ENCODE measurements at places on chromosomes 3 and 15.

- DNase-seq = no peak
Observed at GRCh38 chr15:48058371-48058770, 62.4 kb upstream of the SLC24A5 start.

GRCh38 chr3:123949641-123950040 is 11.4 kb downstream of the CCDC14 start:
- no peak for DNase-seq

DNA sequence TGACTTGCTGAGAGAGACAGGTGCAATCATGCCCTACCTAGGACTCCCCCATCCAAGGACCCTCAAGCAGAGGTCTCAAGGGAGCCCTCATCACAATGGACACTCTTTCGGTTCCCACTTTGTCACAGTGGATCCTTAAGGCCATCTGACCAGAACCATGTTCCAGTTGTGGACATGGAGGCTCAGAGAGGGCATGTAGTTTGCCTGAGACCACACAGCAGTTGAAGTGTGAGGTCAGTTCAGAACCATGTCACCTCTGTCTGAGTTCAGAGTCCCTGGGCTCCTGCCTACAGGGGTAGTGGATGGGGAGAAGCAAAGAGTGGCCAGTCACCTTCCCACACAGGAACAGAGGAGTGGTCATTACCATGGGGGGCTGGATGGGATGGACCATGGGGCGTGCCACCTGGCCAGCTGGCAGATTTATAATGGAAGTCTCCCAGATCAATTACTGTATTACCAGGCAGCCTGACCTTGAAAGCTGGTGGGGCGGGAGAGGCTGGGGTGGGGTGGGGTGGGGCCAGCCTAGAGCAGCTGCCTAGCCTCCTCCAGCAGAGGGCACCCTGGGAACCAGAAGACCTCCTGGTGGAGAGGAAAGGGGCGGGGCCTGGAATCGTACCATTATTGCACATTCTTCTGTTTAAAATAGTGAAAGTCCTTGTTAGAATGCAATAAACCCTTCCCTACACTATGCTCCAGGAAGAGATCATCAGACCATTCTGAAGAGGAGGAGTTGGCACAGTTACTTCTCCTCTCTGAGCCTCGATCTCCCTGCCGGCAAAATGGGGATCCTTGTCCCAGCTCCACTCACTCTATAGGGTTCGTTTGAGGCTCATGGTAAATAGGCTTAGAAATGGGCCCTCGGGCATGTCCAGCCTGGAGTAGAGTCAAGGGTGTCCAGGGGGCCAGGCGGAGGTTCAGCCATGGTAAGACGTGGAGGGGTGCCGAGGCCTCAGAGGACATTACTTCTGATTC is 26.9 kb upstream of the LINGO1 start:
- no peak for DNase-seq

DNA sequence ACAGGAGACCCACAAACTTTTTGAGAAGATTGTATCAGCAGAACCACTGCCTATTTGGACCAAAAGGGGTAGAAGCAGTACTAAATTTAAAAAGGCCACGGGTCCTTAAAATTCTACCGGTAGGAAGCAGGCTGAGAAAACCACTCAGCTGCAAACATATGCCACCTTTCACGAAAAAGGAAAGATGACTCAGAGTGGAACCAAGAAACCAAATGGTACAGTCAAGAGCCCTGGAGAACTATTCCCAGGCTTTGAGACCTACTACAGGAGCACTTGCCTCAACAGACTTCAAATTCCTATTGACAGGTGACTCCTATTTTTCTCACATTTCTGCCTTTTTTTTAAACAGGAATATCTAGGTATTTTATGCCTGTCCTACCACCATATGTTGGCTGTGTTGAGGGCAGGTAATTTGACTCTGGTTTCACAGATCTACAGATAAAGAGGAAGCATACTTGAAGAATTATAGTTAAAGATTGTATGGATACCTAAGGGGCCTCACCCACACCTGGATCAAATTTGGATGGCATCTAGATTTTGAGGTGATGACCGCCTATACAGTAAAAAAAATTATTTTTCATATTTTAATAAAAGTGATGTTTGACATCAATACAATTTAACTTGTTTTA is 10.1 kb downstream of the GOLIM4 start:
- DNase-seq = no peak

DNA sequence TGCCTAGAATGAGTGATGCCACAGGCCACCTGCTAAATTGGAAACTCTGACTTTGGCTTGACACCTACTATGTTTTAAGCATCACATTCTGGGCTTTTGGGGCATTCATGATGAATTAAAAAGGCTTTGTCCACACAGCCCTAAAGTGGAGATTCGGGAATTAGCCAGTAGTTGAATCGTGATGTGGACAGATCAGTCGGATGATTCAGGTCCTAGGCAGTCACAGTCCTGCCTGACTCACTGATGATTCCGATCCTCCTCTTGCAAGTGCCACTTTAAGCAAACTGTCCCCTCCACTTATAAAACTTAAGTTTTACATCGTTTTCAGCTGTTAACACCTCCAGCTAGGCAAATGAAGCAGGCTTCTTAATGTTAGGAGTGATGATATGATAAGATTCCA is 75.3 kb downstream of the SYNPR start:
- no peak for DNase-seq

DNA sequence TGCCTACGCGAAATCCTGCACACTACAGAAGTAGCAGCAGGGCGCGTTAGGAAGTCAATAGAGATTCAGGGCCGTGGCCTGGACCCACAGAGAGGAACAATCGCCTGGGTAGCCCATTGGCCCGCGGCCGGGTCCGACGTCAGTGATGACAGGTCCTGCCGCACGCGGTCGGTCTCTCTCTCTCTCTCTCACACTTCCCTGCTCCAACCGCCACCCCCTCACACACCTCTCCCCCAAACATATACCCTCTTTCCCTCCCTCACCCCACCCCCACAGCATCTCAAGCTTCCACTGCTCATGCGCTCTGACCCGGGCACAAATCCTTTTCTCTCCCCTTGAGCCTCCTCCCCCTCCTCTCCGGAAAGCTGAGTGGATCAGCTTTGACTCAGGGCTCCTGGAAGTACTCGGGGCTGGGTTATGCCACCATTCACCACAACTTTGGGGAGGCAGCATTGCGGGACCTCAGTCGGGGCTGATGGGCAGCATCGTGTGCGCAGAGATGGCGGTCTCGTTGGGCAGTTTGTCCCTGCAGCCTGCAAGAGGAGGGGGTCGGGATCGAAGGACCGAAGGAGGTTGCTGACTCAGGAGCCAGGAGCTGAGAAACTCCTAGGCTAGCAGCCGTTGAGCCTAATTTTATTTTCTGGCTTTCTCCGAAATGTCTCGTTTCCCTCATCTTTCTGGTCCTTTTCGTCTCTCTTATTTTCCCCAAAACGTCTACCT is 9.0 kb downstream of the ZIC4 start:
- no peak for DNase-seq

DNA sequence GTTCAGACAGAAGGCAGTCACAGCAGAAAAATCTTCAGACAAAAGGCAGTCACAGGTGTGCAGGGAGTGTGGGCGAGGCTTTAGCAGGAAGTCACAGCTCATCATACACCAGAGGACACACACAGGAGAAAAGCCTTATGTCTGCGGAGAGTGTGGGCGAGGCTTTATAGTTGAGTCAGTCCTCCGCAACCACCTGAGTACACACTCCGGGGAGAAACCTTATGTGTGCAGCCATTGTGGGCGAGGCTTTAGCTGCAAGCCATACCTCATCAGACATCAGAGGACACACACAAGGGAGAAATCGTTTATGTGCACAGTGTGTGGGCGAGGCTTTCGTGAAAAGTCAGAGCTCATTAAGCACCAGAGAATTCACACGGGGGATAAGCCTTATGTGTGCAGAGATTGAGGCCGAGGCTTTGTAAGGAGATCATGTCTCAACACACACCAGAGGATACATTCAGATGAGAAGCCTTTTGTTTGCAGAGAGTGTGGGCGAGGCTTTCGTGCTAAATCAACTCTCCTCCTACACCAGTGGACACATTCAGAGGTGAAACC is 27.6 kb downstream of the ZNF589 start:
- peak; percentile 20 for DNase-seq

- no peak for DNase-seq
Observed at GRCh38 chr3:146466604-146467003, 2.8 kb downstream of the PLSCR2 start.

- DNase-seq = no peak
Observed at GRCh38 chr3:150414959-150415358, 6.9 kb downstream of the TSC22D2 start.

DNA sequence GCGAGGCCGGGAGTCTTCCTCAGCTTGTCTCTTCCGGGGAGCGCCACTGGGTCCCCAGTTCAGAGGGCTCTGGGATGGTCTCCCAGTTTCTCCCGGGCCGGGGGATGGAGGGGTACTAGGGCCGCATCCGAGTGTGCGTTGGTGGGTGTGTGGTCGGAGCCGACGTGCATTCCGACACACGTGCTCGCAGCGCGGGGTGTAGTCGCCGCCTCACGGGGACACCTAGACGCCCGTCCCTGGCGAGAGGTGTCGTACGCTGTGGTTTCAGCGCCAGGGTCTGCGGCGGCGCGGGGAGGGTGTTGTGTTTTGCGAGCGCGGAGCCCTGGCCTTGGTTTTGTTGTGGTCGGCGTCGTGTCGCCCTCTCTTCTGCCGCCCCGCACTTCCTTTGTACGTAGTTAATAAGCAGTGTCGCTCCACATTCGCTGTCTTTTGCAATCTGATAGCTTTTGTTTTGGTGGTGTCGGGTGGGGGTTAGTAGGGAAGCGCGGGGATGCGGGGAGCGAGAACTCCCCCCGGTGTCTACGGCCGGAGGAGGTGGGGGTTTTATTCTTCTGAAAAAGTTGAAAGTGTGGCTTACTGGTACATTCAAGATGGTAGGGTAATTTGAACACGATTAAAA is 2.2 kb downstream of the IGF1R start:
- DNase-seq = peak; percentile 33

GRCh38 chr15:75172284-75172820 is 29.3 kb upstream of the C15orf39 start:
- no peak for DNase-seq
